Lung (tissue), 17 donors: ENCODE measurements at places on chromosomes 13 and 19. TPM values are rescaled to one million over a fixed set of nuclear protein-coding genes. Genes with fewer than 3 reads are reported as not detected.

Gene CALR3
- polyA plus RNA-seq = not detected

Gene CEACAM4
- polyA plus RNA-seq = 4.5 TPM

Gene GPR183
- polyA plus RNA-seq = 25.5 TPM

Gene ZNF541
- polyA plus RNA-seq = 0.12 TPM

Gene IGSF23
- not detected for polyA plus RNA-seq

Gene ZNF135
- 2.2 TPM for polyA plus RNA-seq

Gene APC2
- 0.04 TPM for polyA plus RNA-seq

Gene CYP4F2
- polyA plus RNA-seq = not detected

Gene EEF1AKMT1
- polyA plus RNA-seq = 14.7 TPM

Gene IGFL1
- polyA plus RNA-seq = not detected

Gene MTUS2
- polyA plus RNA-seq = 0.03 TPM

Gene NALCN
- 0.11 TPM for polyA plus RNA-seq

Gene ZNF729
- polyA plus RNA-seq = not detected

Gene CEACAM8
- 0.88 TPM for polyA plus RNA-seq

Gene C1QTNF9B
- polyA plus RNA-seq = not detected

Gene OR1I1
- not detected for polyA plus RNA-seq

Gene CERS1
- polyA plus RNA-seq = 0.14 TPM

Gene CLEC17A
- polyA plus RNA-seq = 0.45 TPM

Gene LAMP1
- polyA plus RNA-seq = 215 TPM

Gene CYP2S1
- polyA plus RNA-seq = 5.4 TPM

Gene WDR88
- polyA plus RNA-seq = not detected
